ENCODE measurements at places on chromosomes 1 and 21. TPM values are rescaled to one million over a fixed set of nuclear protein-coding genes. Genes with fewer than 3 reads are reported as not detected.

DNA sequence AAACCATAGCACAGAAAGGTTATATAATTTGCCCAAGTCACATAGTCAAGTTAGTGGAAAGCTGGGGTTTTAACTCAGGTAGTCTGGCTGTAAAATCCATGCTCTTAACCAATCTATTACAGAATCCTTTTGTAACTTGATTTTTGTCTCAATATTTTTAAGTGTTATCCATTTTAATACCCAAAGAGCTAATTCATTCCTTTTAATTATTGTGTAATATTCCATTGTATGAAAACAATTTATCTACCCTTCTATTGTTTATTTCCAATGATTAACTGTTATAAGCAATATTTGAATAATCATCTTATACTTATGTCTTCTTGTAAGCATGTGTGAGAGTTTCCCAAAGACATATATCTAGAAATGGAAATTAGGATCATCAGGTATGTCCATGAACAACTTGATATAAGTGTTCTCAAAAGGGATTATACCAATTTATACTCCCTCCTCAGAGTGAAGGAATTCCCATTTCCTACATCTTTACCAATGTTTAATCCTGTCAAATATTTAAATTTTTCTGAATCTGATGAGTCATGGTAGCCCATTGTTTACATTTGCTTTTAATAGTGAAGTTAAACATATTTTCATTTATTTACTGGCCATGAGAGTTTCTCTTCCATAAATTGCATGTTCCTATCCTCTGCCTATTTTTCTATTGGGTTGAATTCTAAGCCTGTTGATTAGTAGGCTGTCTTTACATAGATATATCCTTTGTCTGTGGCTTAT lies 13.9 kb downstream of the TEX50 start:
- DNase-seq, result no peak

GRCh38 chr1:223486932-223487886 lies 94.0 kb downstream of the CCDC185 start:
- DNase-seq, result no peak

- no peak for DNase-seq
Measured at GRCh38 chr1:101260556-101261350, 23.9 kb downstream of the S1PR1 start.

DNA sequence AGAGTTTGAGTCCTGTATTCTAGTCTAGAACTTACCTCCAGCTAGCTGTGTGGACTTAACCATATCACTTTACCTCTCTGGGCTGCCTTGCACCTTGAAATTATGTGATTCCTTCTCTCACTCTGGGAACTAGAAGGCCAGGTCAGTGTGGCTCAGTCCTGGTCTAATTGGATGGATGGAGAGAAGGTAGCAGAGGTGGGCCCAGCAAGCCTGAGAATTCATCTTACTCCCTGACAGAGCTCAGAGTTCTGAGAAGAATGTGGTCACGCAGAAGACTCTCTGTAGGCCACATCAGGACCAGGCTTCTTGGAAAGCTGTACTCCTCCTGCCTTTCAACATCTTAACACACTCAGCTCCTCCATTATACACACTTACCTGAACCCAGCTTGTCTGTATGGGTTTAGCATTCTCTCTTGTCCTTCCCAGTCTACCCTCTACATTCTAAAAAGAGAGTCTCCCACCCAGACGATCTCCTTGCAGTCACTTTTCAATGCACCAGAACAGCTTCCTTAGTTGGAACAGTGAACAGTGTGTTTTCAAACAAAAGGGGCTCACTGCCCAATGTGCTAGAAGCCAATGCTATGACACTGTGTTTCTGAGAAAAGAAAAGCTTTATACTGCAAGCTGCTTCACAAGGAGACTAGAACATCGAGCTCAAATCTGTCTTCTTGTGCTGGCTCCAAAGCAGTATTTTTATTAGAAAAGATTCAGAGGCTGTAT lies 60.5 kb downstream of the CAPN9 start:
- DNase-seq, result no peak

DNA sequence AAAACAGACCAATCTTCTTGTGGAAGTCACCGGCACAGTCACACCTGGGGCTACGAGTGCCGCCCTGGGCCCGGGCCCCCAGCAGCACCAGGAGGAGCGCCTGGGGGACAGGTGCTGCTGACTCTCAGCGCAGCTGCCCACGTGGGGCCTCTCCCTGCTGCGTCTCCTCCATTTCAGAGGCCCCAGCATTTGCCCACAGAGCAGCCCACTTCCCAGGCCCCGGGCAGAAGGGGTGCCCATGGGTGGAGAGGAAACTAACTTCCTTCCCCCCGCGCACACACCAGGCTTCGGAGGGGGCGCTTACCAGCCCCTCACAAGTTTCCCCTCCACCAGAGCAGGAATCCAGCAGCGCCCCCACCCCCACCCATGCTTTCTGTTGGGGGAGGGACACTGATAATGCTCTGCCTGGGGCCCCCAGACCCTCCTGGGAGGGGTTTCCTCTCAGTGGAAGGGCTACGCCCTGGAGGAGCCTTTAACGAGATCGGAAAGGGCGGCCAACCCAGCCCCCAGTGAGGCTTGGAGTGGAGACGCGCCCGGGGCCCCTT lies 440 bp downstream of the TNFRSF25 start:
- DNase-seq, result no peak

- DNase-seq, result no peak
Measured at GRCh38 chr1:92817137-92817697, 14.6 kb upstream of the RPL5 start.

GRCh38 chr1:8095584-8095983 lies 69.5 kb upstream of the ERRFI1 start:
- no peak for DNase-seq

- DNase-seq, result no peak
Measured at GRCh38 chr1:200901350-200901749, 6.7 kb downstream of the INAVA start.

GRCh38 chr1:10155087-10155712 lies 55.2 kb upstream of the KIF1B start:
- DNase-seq, result no peak

- no peak for DNase-seq
Measured at GRCh38 chr21:19123053-19123452, 719.5 kb upstream of the TMPRSS15 start.

GRCh38 chr1:197180252-197180878 lies 33.9 kb upstream of the ASPM start:
- DNase-seq, result no peak

GRCh38 chr1:224513787-224514209 lies 79.2 kb upstream of the WDR26 start:
- peak; percentile 62 for DNase-seq

- DNase-seq, result peak; percentile 19
Measured at GRCh38 chr1:94805912-94806311, 14.2 kb upstream of the SLC44A3 start.

- no peak for DNase-seq
Measured at GRCh38 chr1:36605942-36606640, 123.4 kb upstream of the CSF3R start.

GRCh38 chr1:59601041-59601441 lies 213.7 kb upstream of the HOOK1 start:
- no peak for DNase-seq

DNA sequence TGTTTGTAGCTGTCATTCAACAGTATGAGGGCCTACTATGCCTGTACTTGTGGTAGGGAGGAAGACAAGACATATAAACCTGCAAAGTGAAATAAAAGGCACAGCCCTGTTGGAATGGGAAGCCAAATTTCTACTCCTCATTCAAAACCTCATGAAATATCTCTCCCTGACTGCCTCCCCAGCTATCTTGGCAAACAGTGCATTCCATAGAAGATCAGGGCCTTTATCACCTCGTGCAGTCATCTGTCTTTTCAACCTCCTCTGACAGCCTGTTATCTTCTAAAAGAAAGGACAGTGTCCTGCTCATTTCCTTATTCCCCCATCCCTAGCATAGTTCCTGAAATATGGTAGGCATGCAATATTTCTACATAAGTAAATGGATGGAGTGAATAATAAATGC lies 71.0 kb downstream of the SH3GLB1 start:
- no peak for DNase-seq

DNA sequence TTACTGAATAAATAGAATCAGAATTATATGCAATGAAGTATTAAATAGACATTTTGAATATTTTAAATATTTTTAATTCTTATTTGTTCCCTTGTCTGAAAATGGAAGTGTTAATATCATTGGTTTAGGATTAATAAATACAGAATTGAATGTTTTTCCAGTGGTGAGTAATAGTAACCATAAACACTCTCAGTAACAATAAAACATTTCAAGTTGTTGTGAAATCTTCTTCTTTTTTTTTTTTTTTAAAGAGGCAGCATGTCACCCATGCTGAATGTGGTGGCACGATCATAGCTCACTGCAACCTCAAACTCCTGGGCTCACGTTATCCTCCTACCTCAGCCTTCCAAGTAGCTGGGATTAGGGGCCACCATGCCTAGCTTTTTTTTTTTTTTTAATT lies 86.2 kb upstream of the ZBTB18 start:
- no peak for DNase-seq

- no peak for DNase-seq
Measured at GRCh38 chr1:52919051-52919722, 2.4 kb downstream of the ECHDC2 start.

GRCh38 chr1:92167151-92167550 lies 50.6 kb upstream of the C1orf146 start:
- DNase-seq, result no peak

- DNase-seq, result peak; percentile 30
Measured at GRCh38 chr1:7752512-7753417, 18.3 kb upstream of the VAMP3 start.

Gene PROK1
- total RNA-seq, result not detected

Gene FYB2
- not detected for total RNA-seq

Gene LCE1F
- total RNA-seq, result not detected

Gene CTPS1
- 156 TPM for total RNA-seq

Gene CAMK1G
- not detected for total RNA-seq

Gene PRKAA2
- total RNA-seq, result not detected

Gene SNRNP40
- total RNA-seq, result 120 TPM

Gene CHIA
- total RNA-seq, result not detected

Gene CYP4A22
- total RNA-seq, result not detected

Gene DCST1
- not detected for total RNA-seq

Gene RGSL1
- not detected for total RNA-seq

Gene PPP1R12B
- 13.1 TPM for total RNA-seq

Gene LCE1C
- not detected for total RNA-seq

Data from CD8-positive, alpha-beta memory T cell (primary cell).